ENCODE measurements at places on chromosomes 7 and 10. TPM values are rescaled to one million over a fixed set of nuclear protein-coding genes. Genes with fewer than 3 reads are reported as not detected.

The GDF2 gene
- total RNA-seq: not detected

The H2BK1 gene
- not detected for total RNA-seq

The OR2A42 gene
- total RNA-seq: 1.5 TPM

The TMEM196 gene
- not detected for total RNA-seq

The TET1 gene
- 11.4 TPM for total RNA-seq

The ACSM6 gene
- total RNA-seq: not detected

The MDFIC gene
- total RNA-seq: 50.3 TPM

The PIK3AP1 gene
- 13.9 TPM for total RNA-seq

The CYP2W1 gene
- total RNA-seq: not detected
